ENCODE measurements at places on chromosomes 12 and 14. TPM values are rescaled to one million over a fixed set of nuclear protein-coding genes. Genes with fewer than 3 reads are reported as not detected.

DNA sequence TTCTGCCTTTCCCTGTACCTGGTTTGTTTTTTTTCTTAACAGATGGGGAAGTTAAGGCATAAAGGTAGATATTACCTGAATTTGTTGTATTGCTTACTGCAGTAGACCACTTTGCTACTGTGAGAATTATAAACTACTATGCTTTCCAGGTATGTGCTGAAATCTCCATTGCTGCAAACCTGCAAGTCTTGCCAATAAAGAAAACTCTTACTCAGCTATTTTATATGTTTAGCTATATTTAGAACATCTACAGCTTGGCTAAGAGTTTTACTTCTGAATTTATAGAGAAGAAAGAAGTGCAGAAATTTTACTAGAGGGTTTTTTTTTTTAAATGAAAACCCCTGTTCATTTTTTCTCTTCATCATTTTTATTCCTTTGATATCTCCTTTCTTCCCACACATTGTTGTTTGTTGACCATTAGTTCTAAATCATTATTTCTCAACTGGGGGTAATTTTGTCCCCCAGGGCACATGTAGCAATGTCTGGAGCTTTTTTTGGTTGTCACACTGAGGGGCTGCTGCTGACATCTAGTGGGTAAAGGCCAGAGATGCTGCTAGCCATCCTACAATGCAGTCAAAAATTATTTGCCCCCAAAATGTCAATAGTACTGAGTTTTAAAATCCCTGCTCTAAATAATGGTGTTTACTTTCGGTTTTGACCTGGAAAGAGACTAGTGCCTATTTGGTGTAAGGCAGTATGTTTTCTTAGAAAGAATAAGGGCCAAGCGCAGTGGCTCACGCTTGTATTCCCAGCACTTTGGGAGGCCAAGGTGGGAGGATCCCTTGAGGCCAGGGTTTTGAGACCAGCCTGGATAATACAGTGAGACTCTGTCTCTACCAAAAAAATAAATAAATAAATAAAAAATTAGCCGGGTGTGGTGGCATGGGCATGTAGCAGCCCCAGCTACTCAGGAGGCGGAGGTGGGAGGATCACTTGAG, 48.6 kb downstream of the PCNX1 start:
- DNase-seq, result peak; percentile 19

DNA sequence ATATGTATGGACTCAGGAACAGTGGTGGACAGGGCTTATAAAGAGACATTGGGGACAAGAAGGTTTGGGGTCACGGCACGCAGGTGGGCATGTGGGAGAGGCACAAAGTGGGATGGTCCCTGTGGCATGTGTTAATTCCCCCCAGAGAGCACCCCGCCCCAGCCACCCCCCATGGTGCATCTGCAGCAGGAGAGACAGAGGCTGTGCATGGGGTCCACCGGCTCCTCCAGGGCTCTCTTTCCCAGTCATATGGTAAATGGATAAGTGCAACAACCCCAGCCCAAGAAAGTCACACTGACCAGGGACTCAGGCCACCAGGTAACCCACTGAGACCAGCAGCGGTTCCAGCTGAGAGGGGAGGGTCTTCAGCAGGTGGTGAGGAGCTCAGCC, 242.1 kb downstream of the BCL11B start:
- DNase-seq, result no peak

- DNase-seq, result no peak
These were observed 5.5 kb downstream of the AKT1 start for GRCh38 chr14:104789752-104790743.

- DNase-seq, result peak; percentile 47
These were observed 50.9 kb upstream of the BICDL1 start for GRCh38 chr12:119938049-119938667.

DNA sequence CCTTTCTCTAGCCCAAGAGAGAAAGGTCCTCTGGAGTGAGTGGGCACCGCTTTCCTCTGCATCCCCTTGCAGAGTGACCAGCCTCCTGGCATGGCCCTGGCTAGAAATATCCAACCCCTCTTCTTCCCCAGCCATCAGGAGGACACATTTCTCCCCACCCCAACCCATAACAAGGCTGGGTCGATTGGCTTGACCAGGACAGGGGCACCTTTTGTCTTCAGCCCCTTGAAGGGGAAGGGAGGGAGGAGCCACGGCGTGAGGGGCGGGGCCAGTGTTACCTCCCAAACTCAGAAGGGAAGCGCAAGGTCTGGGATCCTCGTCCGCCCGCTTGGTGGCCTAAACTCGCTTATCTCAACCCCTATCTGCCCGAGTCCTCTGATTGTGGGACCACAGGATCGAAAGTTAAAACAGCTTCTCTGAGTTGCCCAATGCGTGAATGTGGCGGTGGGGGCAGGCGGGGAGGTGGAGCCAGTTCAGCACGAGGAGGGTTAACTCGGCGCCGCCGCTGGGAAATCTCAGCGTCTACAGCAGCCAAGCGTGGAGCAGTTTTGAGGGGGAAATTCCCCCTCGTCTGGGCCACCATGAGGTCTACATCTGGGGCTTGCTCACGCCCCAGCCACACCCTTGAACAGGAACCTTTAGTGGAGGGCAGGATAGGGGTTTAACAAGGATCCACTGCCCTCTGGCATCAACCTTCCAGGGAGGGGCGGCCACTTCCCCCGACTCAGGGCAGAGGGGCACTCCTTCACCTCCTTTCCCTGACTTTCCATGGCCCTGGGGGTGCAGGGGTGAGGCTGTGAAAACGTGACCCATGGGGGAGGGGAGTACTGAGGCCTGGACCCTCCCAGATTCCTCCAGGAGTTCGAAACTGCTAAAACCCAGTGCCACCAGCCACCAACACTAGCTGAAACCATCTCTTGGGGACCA, 795 bp downstream of the STAT6 start:
- no peak for DNase-seq

DNA sequence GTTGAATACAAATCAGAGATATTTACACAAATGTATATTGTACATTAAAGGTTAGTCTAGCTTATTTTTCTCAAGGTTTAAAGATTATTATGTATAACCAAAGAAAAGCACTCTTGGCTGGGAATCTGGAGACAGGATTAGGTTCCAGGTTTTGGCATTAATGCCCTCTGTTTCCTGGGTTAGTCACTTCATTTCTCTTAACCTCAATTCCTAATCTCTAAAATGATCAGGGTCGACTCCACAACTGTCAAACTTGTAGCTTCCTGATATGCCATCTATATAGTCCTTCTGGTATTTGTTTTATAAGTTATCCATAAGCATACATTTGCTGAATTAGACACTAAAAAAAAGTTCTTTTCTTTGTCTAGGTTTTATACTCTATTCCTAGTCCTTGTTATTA, 2.6 kb downstream of the ITPR2 start:
- no peak for DNase-seq

DNA sequence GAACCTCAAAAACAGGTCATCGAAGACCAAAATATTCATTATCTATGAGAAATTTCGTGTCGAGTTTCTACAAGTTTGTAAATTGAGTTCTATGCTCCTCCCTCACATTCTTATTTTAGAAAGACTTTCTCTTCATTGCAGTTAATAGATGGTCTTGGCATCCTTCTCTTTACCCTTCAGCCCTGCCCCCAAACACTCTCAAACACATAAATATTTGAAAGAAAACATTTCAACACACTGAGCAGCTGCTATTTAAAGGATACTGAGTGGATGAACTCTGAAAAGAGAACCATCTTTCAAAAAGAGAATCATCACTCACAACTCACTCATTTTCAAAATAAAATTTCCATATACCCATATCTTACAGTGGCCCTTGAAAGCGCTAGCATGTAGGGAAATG, 67.1 kb downstream of the NUAK1 start:
- DNase-seq, result no peak

DNA sequence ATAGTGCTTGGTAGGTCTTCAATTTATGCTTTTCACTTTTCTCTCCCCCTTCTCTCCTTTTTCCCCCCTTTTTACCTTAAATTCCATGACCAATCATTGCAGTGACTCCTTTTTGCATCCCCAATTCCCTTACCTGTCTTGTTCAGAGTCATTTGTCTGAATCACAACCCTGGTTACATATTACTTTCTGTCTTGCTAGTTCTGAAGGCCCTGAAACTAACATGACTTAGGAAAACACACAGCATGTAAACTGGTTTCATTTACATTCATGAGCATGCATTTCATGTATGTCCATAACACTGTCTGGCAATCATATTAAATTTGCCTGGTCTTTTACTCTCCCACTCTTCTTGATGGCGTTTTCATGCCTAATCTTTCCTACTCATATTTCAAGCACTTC, 20.3 kb upstream of the FOXG1 start:
- no peak for DNase-seq

DNA sequence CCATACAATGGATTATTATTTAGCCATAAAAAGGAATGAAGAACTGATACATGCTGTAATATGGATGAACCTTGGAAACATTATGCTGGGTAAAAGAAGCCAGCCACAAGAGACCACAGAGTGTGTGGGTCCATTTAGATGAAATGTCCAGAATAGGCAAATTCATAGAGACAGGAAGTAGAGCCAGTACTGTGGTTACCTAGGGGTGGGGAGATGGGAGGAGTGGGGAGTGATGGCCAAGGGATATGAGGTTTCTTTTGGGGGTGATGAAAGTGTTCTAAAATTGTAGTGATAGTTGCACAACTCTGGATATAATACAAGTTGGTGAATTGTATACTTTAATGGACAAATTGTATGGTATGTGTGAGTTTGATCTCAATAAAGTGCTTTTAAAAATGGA, 18.6 kb downstream of the JDP2 start:
- DNase-seq, result no peak

GRCh38 chr12:643475-644302, 19.6 kb downstream of the NINJ2 start:
- DNase-seq, result no peak

DNA sequence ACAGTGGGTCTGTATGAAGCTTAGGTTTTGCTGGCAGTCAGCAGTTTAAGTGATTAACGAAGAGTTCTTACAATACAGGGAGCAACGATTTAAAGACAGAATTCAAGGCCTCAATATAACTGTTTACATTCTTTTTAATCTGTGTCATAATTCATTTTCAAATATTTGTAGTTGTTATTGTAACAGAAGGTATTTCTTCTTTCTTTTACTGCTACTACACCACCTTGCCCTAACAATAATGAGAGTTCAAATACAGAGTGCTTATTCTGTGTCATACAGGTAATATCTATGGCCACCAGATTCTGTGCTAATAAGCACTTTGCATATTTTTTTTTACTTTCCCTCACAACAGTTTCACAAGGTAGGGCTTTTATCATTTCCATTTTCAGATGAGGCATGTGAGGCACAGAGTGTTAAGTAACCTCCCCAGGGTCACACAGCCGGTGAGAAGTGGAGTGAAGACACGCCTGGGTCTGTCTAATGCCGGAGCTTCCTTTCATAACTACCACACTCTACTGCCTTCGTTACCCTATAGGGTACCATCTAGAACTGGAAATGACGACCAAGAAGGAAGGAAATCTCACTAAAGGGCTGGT, 81.9 kb downstream of the PELI2 start:
- DNase-seq, result no peak

DNA sequence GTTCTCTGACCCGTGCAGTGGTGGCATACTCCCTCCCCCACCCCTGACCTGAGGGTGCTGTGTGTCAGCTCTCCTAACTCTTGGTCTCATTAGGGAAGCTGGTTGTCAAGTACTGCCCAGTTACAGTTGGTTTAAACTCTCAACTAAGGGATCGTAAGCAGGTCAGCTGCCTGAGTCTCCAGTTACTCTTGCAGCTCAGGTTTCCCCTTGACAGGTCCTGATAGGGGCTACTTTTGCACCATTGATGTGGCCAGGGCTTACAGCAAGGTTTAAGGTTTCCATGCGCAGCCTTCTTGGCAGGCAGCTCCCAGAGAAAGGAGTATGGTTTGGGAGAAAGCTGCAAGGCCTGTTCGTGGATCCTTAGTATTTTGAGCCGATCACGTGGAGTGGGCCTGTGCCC, 74.5 kb downstream of the ETV6 start:
- no peak for DNase-seq

- no peak for DNase-seq
These were observed 165.3 kb downstream of the ALX1 start for GRCh38 chr12:85445060-85445938.

DNA sequence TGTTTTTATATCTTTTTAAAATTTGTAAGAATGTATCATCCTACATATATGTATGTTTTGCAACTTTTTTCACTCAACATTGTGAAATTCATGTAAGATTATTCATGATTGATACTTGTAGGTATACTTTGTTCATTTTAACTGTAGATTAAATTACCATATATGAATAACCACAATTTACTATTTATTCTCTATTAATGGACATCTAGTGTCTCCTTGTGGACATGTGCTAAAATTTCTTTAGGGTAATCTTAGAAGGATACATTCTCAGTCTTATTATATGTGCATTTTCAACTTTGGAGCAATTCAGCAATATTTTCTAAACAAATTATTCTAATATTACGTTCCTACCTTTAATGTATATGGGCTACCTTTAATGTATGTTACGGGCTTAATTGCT, 192.4 kb downstream of the FUT8 start:
- no peak for DNase-seq

DNA sequence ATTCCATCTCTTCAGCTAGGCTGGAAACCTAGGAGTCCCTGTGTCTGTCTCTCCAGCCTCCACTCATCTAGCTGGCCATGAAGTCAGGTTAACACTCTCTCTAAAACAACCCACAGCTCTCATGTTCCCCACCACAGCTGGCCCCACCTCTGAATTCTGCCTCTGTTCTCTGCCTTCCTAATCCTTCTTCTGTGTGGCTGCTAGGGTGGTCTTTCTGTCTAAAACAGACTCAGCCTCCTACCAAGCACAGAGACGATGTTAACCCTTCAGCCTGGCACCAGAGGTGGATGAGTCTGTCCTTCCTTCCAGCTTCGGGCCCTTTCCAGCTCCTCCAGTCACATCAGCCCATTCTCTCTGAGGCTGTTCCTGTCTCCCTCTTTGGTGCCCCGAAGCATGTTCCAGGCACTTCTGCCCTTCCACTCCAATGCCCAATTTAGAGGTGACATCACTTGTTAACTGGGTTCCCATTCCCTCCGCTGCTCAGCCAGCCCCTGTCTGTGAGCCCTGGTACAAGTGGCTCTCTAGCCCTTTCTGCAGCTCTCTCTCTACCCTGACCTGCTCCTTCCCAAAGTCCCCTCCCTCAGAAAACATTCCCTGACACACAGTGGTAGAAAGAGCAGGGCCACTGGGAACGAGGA, 9.1 kb downstream of the FIGNL2 start:
- DNase-seq, result no peak

EPYC gene
- total RNA-seq, result not detected

C12orf43 gene
- total RNA-seq, result 14.8 TPM

SLC7A7 gene
- total RNA-seq, result 0.09 TPM

KLRB1 gene
- total RNA-seq, result not detected

MYG1 gene
- 40.6 TPM for total RNA-seq

TMEM117 gene
- 8.2 TPM for total RNA-seq

TGM1 gene
- total RNA-seq, result not detected

SLCO1B1 gene
- total RNA-seq, result not detected

GPR162 gene
- 0.16 TPM for total RNA-seq

SFSWAP gene
- total RNA-seq, result 26.8 TPM
